GM12891 (cell line): ENCODE measurements at places on chromosomes 3 and 15.
A peak's percentile ranks its signal among the peaks of the same experiment; 100 is the strongest.

DNA sequence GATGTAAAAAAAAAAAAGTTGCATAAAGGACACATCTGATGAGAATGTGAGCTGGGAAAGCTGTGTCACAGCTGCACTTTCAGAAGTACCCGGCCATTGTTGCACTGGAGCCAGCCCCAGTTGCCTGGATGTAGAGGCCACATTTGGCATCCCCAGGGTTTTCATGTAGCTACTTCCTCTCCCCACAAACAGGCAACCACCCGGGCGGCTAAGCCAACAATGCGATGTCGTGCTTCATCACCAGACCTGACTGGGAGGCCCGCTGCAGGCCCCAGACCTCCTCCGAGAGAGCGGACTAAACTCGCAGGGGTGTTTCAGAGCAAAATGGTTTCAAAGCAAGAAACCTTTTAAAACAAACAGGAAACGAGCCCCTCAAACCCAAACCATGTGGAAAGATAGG lies 142.3 kb downstream of the TMCO5A start:
- no peak for DNase-seq

DNA sequence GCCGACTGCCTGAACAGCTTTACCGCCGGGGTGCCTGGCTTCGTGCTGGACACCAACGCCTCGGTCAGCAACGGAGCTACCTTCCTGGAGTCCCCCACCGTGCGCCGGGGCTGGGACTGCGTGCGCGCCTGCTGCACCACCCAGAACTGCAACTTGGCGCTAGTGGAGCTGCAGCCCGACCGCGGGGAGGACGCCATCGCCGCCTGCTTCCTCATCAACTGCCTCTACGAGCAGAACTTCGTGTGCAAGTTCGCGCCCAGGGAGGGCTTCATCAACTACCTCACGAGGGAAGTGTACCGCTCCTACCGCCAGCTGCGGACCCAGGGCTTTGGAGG lies 815 bp downstream of the SPINT1 start:
- DNase-seq, result peak; percentile 54

DNA sequence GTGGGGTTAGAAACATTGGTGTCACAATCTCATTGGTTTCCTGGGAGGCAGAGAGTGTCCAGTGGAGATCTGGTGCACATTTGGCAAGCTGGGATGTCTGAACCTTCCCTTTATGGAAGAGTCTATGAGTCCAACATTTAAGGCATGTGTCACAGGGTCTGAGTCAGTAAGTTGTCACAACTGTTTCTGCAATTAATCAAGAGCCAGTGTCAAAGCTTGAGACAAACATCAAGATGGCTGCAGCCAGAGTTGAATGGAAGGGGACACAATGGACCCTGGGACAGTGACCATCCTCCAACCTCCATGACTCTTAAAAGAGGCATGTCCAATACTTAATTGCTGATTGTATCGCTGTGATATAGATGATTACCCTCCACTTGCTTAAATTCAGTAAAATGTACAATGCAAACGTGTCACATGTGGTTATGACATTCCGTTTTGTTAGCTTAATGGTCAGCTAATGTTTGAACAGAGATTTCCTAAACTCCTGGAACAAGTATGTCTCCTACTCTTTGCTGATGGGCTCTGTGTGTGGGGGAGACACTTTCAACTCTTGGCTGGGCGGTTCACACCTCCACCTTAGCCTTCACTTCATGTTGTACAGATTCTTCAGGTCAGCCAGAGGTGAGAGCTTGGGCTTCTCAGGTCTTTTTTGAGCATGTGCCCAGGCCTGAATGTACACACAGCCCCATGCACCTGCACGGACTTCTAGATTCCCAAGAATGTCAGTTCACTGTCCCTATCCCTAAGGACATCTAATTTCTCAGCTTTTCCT lies 79.9 kb upstream of the PRR23E start:
- no peak for DNase-seq

DNA sequence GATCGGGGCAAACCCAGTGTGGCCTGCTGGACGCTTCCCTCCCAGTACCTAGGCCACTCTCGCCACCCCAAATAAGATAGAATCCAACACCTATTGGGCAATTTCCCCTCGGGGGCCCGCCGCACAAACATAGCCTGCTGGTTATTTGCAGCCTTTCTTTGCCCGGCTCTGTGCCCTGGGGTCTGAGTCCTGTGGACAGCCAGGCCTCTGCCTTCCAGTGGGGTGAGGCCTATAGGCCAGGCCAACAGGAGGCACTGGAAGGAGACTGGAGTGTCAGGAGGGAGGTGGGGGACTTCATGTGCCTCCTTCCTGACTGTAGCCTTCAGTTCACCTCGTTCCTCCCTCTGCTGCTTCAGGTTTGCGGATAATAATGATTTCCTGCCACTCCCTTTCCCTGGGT lies 47.4 kb upstream of the LDHAL6B start:
- DNase-seq, result no peak

DNA sequence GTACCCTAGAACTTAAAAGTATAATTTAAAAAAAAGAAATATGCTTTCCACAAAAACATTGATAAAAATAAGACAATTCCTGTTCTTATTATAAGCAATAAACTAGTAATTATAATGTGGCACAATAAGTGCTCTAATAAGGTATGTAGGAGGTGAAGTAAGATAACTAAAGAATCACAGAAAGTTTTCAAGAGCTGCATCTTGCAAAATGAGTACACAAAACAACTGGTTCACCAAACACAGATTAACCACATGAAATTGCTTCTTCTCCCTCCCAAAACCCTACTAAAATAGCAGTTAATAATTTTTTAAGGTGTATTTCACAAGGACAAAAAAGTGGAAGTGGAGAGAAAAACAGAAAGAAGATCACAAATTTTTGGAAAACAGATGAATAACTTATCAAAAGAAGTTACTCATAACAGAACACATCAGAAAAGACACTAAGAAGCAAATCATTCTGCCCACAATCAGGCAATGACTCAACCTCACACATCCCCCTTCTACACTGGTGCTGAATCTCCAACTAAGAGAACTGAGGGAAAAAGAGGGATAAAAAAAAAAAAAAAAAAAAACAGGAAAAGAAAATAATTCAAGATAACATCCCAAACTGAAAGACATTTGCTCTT lies 64.2 kb downstream of the TBC1D5 start:
- DNase-seq, result no peak

- DNase-seq, result no peak
Observed at GRCh38 chr3:46845397-46845859, 17.8 kb downstream of the MYL3 start.

GRCh38 chr3:103126115-103126514 lies 691.3 kb downstream of the ZPLD1 start:
- DNase-seq, result no peak

- no peak for DNase-seq
Observed at GRCh38 chr3:178352326-178353005, 183.8 kb upstream of the KCNMB2 start.

- DNase-seq, result no peak
Observed at GRCh38 chr3:16551342-16551976, 38.0 kb upstream of the RFTN1 start.

- no peak for DNase-seq
Observed at GRCh38 chr3:118973050-118973449, 61.6 kb downstream of the IGSF11 start.

GRCh38 chr3:170002879-170003278 lies 34.9 kb upstream of the GPR160 start:
- DNase-seq, result no peak

DNA sequence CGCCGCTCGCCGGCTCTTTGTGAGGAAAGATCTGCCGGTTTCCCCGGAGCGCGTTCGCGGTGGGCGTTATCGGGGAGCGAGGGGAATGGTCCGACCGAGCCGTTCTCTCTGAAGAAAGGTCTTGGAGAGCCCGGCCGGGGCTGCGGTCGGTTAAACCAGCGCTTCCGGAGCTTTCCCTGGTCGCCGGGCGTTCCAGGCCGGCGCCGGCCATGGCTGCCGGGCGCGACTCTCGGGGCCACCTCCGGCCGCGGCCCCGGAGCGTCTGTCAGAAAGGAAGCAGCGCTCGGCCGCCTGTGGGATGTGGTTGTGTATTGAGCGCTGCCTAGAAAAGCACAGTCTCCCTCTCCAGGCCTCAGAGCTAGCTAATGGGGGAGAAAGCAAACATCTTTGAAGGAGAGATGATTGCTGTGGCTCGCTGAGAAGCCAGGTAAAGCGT lies 731 bp downstream of the FYTTD1 start:
- DNase-seq, result peak; percentile 53

GRCh38 chr15:80573606-80574005 lies 121.5 kb upstream of the ABHD17C start:
- DNase-seq, result no peak

GRCh38 chr3:156297582-156297981 lies 177.2 kb downstream of the KCNAB1 start:
- DNase-seq, result no peak

DNA sequence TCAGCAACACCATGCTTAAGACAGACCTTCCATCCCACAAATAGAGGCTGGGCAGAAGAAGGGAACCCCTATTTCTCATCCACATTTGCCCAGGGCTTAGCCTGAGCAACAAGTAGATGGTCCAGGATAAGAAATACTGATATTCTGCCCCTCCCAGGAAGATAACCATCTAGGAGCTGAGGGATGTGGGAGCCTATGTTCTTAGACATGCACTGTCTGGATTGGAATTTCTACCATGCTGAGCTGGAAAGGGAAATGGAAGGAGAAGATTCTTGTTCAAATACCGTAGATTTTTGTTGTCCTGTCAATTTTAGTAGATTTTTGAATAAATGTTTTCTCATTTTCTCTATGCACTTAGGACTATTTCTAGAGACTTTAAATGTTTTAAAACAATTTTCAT lies 450.7 kb upstream of the SEMA6D start:
- DNase-seq, result no peak
